Stimulated activated CD8-positive, alpha-beta memory T cell treated with anti-CD3 and anti-CD28 coated beads, Interleukin-2, amount 100 ng/mL, for 48 hours (primary cell): ENCODE measurements at places on chromosomes 3 and 15.
A peak's percentile ranks its signal among the peaks of the same experiment; 100 is the strongest.

DNA sequence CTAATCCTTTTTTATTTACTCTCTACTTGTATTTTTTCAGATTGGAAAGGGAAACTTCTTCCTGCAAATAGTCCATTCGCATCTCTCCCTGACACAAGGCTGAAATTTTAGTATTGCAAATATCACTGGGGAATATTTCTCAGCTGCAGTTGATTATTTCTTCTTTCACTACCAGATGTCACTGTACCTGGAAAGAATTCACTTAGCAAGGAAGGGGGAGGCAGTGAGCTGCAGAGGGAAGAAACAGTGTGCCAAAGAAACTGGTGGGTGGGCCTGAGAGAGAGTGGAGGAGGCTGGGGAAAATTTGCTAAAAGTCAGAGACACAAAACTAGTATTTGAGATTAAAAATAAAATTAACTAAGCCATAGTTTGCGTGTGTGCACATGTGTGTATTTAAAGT, 142.3 kb upstream of the STT3B start:
- no peak for DNase-seq

- DNase-seq = no peak
Measured at GRCh38 chr15:56390739-56391267, 25.6 kb downstream of the TEX9 start.

- no peak for DNase-seq
Measured at GRCh38 chr3:133371181-133371580, 28.7 kb upstream of the BFSP2 start.

DNA sequence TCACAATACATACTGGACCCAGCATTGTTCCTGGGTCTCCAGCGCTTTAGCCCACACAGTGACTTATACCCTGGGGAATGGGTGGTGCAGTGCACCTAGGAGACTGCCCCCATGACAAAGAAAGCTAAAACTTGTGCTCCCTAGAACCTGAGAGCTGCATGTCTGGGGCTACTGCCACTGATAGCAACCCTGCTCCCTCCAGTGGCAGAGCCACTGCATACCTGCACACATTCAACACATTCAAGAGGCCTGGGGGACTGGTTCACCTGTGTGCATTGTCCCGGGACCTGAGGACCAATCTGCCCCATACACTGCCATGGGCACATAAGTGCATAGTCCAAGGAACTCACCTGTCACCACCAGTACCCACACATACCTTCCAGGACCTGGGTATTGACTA, 302.7 kb upstream of the MANF start:
- no peak for DNase-seq

DNA sequence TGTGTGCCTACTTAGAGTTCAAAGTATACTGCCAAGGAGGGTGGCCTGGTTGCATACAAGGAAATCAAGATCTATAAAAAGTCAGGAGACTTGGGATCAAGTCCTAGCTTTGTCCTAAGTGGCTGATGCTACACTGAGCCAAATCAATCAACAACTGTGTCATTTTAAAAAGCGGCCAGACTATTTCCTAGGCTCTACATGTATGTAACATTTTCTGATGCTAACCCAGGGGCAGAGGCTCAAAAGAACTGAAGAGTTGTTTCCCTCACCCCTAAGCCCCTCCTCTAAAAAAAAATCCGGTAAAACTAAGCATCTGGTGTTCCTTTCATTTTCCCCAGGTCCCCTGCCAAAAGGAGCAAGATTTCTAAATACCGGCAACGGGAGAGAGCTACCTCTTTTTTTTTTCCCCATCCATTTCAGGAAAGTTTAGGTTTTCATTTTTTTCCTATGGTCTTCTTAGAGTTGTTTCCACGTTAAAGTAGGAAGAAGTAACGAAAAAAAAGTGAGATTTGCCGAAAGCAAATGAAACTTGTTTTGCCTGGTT, 18.8 kb upstream of the CHD2 start:
- DNase-seq = no peak

GRCh38 chr3:61575893-61576292, 14.5 kb downstream of the PTPRG start:
- no peak for DNase-seq

GRCh38 chr3:46701181-46701939, at the start of gene TMIE:
Gene TMIE, plus strand, starts transcription at chr3:46701392. Its CDS starts 96 bp downstream, at chr3:46701488.
- no peak for DNase-seq

- no peak for DNase-seq
Measured at GRCh38 chr3:29430558-29430971, 149.7 kb downstream of the RBMS3 start.

- no peak for DNase-seq
Measured at GRCh38 chr3:100836661-100837060, 127.4 kb downstream of the TFG start.

GRCh38 chr3:39318301-39318700, 11.2 kb upstream of the CCR8 start:
- DNase-seq = no peak

GRCh38 chr3:26592451-26592850, 30.1 kb upstream of the LRRC3B start:
- DNase-seq = no peak

GRCh38 chr3:10356461-10356981, 35.6 kb upstream of the SEC13 start:
- DNase-seq = no peak

GRCh38 chr3:178041931-178042330, 494.3 kb upstream of the KCNMB2 start:
- DNase-seq = no peak

- DNase-seq = no peak
Measured at GRCh38 chr15:45182996-45183395, 4.8 kb downstream of the SHF start.

GRCh38 chr3:159988617-159989271, at the start of gene IL12A:
Gene IL12A, plus strand, starts transcription at chr3:159988835.
- peak; percentile 78 for DNase-seq

GRCh38 chr3:50819882-50820281, 145.2 kb downstream of the DOCK3 start:
- no peak for DNase-seq

GRCh38 chr3:87298111-87298718, 21.8 kb upstream of the POU1F1 start:
- no peak for DNase-seq

DNA sequence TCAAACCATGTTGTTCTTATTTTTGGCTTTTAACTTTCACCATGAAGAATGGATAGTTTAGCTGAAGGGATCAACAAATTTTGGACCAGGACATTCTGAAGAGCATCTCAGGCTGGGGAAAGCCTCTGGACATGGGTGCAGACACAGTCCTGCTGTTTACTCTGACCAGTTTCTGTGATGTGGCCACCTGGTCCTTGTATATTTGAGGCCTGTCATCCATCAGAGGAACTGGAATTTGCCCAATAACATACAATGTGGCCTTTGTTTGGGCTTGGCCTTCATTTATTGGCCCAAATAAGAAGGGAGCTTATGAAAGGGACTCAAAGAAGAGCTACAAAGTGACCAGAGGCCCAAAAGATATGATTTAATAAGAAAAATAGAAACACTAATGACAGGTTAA, 127.9 kb downstream of the MYRIP start:
- DNase-seq = no peak

GRCh38 chr15:31477301-31477700, 150.7 kb downstream of the KLF13 start:
- DNase-seq = no peak
